ENCODE measurements at places on chromosomes 16 and 17. TPM values are rescaled to one million over a fixed set of nuclear protein-coding genes. Genes with fewer than 3 reads are reported as not detected.

Gene P2RX1
- 26.3 TPM for total RNA-seq

GRCh38 chr17:55652114-55652823 is 70.4 kb downstream of the TMEM100 start:
- no peak for DNase-seq

DNA sequence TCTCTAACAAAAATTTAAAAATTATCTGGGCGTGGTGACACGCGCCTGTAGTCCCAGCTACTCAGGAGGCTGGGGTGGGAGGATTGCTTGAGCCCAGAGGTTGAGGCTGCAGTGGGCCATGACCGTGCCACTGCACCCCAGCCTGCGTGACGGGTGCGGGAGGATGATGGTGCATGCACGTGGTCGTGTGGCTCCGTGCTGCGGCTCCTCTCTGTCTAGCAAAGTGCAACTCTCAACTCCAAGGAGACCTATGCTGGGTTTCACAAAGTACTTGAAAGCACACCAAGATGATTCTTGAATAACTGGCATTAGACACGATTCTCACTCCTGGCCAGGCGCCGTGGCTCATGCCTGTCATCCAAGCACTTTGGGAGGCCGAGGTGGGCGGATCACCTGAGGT is 25.8 kb downstream of the NXN start:
- DNase-seq, result no peak

DNA sequence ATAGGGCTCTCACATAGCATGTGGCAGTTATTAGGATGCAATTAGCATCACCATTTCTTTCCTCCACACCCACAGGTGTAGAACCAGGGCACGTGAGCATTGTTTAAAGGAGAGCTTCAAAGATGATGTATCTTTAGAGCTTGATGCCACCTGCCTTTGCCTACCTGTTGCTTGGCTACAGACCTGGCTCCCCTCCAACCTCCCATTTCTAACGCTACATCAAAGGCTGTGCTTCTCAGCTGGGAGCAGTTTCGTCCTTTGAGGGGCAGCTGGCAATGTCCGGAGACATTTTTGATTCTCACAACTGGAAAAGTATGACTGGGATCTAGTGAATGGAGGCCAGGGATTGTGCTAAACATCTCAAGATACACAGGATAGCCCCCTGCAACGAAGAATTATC is 78.5 kb upstream of the CLEC3A start:
- no peak for DNase-seq

DNA sequence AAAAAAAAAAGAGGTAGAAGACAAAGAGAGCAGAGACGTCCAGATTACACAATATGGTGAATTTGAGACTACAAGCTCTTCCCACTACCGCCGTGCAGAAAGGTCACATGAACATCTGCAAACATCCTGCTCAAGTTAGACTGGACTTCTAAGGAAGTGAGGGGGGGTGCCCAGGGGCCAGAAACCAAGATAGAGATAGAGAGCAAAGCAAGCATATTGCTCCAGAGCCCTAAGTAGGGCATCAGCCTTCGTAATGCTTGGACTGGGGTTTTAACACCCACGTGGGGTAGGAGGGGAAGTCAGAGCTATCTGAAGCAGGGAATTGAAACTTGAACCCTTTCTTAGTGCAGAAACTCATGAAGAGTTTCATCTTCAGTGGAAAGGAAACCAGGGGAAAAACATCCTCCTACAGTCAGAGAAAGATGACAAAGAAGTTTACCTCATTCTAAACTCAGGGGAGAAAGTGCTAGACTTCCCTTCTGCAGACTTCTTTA is 8.7 kb downstream of the CLEC19A start:
- DNase-seq, result no peak

Gene PLXDC1
- 11.2 TPM for total RNA-seq

Gene CHMP6
- total RNA-seq, result 33.9 TPM

GRCh38 chr17:40910441-40910841 is 25.4 kb upstream of the KRT20 start:
- no peak for DNase-seq

DNA sequence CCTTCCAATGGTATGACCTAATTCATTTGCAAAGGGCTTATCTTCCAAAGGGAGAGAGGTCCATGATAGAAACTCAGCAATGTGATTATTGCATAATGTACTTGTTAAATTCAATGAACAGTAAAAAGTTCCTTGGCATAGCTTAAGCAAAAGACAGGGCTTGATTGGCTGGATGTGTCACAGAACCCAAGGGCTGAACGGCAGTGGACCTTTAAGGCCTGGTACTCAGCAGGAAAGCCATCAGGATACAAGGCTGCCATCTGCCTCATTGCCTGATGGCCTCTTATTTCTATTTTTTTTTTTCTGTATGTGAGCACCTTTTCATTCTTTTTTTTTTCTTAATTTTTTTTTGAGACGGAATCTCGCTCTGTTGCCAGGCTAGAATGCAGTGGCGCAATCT is 208.9 kb upstream of the WSCD1 start:
- DNase-seq, result no peak

DNA sequence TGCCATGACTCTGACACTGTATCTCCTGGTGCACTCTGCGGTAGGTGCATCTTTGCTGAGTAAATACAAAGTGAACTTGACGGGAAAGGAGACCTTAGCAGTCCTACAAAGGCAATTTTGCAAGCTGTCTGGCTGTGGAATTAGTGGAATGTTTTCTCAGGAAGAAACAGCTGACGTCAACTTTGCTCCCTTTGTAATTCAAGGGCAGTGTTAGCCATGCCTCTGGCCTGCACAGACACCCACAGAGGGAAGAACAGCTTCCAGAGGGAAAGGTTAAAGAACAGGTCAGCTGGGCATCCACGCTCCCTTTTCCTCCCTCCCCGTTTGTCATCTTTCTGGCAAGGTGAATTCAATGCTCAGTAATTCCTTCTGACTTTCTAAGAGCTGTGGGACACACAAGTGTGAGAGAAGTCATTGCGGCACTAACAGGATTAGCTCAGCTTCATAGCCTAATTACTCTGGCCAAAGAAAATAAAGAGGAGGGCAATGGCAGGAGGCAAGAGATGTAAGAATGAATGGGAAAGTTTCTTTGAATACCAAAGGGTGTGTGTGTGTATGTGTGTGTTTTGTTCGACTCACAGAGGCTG is 476.9 kb upstream of the GOT2 start:
- DNase-seq, result no peak

- no peak for DNase-seq
Observed at GRCh38 chr16:85733839-85734170, 17.1 kb downstream of the C16orf74 start.

Gene CCL16
- 1.6 TPM for total RNA-seq

GRCh38 chr16:78436846-78437245 is 337.4 kb downstream of the WWOX start:
- no peak for DNase-seq

Gene DPEP3
- 1.5 TPM for total RNA-seq

- no peak for DNase-seq
Observed at GRCh38 chr17:18206962-18207361, 18.5 kb upstream of the LLGL1 start.

DNA sequence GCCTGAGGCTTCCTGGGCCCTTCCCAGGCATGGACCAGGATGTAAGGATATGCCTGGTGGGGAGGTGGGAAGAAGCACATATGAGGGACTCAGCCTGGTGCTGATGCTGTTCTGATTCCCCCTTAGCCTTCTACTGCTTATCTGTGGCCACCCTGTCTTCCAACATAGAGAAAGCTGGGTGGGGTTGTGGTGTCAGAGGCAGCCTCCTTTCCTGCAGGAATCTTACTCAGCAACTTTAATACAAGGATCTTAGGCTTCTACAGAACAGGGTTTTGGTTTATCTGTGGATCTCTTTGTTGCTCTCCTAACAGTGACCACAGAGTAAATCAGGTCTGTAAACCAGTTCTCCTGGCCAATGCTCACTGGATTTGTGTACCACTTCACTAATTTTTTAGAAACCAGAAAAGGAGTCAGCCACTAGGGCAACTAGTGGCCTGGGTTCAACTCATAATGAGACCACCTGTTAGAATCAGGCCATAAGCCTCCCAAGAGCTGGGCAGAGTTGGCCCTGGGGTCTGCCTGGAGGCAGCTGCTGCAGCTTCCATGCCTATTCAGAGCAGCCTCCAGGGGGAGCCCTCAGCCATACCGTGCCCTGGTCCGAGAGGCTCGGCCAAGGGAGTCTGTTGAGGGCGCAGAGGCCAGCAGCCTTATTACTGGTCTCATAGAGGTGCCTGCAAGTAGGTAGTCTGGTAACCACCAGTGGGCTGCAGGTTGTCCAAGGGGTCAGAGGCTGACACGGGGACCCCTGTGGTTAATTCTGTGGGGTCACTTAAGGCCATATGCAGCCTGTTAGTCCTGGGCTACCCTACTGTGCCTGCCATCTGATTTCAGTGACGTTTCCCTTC is 7.1 kb downstream of the HAS3 start:
- peak; percentile 78 for DNase-seq

Gene MYH1
- not detected for total RNA-seq
